Lung (tissue), 17 donors: ENCODE measurements at places on chromosomes 3 and 15. TPM values are rescaled to one million over a fixed set of nuclear protein-coding genes. Genes with fewer than 3 reads are reported as not detected.
A peak's percentile ranks its signal among the peaks of the same experiment; 100 is the strongest.

Gene CMC1
- total RNA-seq = 17.6 TPM

Gene SPINK8
- not detected for total RNA-seq

Gene CKMT1B
- total RNA-seq = 6.9 TPM

Gene CPA3
- 37.4 TPM for total RNA-seq

Gene PCSK6
- 11.7 TPM for total RNA-seq

Gene MKRN3
- total RNA-seq = not detected

Gene TRIM71
- total RNA-seq = 9.9 TPM

DNA sequence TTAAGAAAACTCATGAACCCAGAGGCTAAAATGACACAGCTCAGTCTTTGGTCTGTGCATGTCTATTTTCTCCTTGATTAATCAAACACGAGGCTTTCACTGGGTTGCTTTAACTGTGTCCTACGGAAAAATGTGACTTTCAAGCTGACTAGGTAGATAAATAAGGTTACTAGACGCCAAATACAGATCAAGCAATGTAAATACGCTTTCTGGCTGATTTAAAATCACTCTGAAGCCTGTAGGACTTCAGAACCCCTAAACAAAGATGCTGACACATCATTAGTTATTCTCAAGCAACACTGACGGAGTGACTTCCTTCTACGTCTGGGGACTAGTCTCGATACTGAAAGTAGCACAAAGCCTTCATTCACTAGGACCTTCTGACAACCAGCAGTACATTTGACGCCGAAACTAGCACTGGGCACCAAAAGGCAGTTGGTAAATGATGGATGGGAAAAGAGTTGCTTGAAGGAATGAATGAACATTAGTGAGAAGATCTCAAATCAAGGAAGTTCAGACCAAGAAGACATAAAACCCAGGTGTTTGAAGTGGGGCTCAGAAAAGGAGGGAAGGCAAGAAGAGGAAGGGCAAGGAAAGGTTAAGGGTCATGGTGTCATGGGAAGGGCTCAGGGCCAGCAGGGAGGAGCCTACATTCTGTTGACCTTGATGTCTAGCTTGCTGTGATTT is 67.1 kb upstream of the CDV3 start:
- DNase-seq = no peak
- no peak overlapping the region for H3K4me3 ChIP-seq
- H3K4me1 ChIP-seq = peaks cover 9% of the 10 kb centered on the region

- H3K4me1 ChIP-seq = peaks cover 8% of the 10 kb centered on the region
- no peaks in the 10 kb centered on the region for H3K27me3 ChIP-seq
- H3K4me3 ChIP-seq = no peak overlapping the region
- DNase-seq = no peak
- H3K36me3 ChIP-seq = no peaks in the 10 kb centered on the region
- H3K27ac ChIP-seq = no peak overlapping the region
Measured at GRCh38 chr3:40871394-40871793, 327.9 kb upstream of the CTNNB1 start.

DNA sequence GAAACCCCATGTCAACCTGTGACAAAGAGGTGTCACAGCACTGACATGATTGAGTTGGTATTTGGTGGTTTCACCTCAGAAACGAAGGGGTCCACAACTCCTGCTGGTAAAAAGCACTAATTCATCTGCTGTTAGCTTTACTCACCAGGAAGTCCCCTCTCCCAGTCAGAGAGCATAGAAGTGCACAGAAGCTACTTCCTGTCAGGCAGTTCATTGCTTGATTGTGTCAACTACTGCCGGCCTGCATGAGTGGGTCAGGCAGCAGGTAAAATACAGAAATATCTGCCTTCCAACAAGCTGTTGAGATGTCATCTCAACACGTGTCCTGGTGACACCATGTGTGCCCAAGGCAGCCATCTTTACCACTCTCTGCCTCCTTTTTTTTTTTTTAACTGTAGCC is 596.6 kb upstream of the NR2F2 start:
- no peak overlapping the region for H3K27ac ChIP-seq
- no peak overlapping the region for H3K4me3 ChIP-seq
- no peak for DNase-seq
- no peaks in the 10 kb centered on the region for H3K27me3 ChIP-seq
- no peaks in the 10 kb centered on the region for H3K36me3 ChIP-seq

DNA sequence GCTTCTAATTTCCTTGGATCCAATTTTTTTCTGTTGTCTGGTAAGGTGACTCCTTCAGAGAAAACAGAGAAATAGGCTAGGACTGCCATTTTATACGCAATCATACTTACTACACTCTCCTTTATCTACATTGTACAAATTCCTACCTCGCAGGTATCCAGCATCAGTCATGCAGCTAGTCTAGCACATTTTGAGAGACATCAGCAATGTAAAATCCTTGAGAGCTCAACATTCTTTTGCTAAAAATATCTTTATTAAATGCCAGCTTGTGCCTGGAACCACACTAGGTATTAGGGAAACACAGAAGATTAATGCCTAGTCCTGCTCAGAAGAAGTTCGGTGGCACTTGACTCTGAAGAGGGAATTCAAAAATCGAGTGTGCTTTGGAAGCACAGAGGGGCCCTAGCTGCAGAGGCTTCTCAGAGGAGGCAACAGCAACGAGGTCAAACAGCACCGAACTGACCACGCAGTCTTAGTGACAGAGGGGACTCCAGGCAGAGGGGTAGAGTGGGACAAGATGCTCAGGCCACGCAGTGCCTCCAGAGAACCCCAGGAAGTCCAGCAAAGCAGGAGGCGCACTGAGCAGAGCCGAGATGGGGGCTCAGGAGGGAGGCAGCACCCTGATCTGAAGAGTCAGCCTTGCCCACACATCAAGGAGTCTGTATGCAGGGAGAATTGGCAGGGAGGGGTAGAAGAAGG is 3.5 kb downstream of the FAM174B start:
- peak; percentile 24 for DNase-seq
- H3K36me3 ChIP-seq = no peaks in the 10 kb centered on the region
- H3K27me3 ChIP-seq = no peaks in the 10 kb centered on the region
- no peak overlapping the region for H3K27ac ChIP-seq

GRCh38 chr15:28946803-28947202 is 61.0 kb downstream of the APBA2 start:
- no peak overlapping the region for H3K4me3 ChIP-seq
- no peaks in the 10 kb centered on the region for H3K36me3 ChIP-seq
- H3K27ac ChIP-seq = no peak overlapping the region
- H3K4me1 ChIP-seq = no peaks in the 10 kb centered on the region
